Left lung (tissue), 14 donors: ENCODE measurements at places on chromosomes 12 and 14. TPM values are rescaled to one million over a fixed set of nuclear protein-coding genes. Genes with fewer than 3 reads are reported as not detected.

Gene SIRT4
- 3.3 TPM for polyA plus RNA-seq

Gene KRT2
- polyA plus RNA-seq: not detected

Gene TDRD9
- 1.6 TPM for polyA plus RNA-seq

Gene KRT72
- 0.27 TPM for polyA plus RNA-seq

Gene CIROP
- polyA plus RNA-seq: not detected

Gene NGDN
- 62.4 TPM for polyA plus RNA-seq

Gene PGF
- 12.3 TPM for polyA plus RNA-seq

Gene ZDHHC22
- 0.04 TPM for polyA plus RNA-seq

Gene AMN
- 0.98 TPM for polyA plus RNA-seq

- no peaks in the 10 kb centered on the region for H3K36me3 ChIP-seq
- H3K4me1 ChIP-seq: no peaks in the 10 kb centered on the region
- no peaks in the 10 kb centered on the region for H3K27me3 ChIP-seq
- no peak overlapping the region for H3K27ac ChIP-seq
- no peak overlapping the region for H3K4me3 ChIP-seq
- no peak for DNase-seq
Observed at GRCh38 chr14:106141242-106142220, 615.1 kb downstream of the TMEM121 start.

GRCh38 chr12:52487211-52487610 is 5.8 kb downstream of the KRT6A start:
- no peak for DNase-seq
- H3K27ac ChIP-seq: no peak overlapping the region
- no peaks in the 10 kb centered on the region for H3K4me1 ChIP-seq
- peaks cover 4% of the 10 kb centered on the region for H3K27me3 ChIP-seq
- no peak overlapping the region for H3K4me3 ChIP-seq

GRCh38 chr12:62859321-62859737 is 75.6 kb downstream of the PPM1H start:
- H3K27me3 ChIP-seq: no peaks in the 10 kb centered on the region
- no peaks in the 10 kb centered on the region for H3K4me1 ChIP-seq
- H3K36me3 ChIP-seq: no peaks in the 10 kb centered on the region
- no peak overlapping the region for H3K27ac ChIP-seq

- no peak for DNase-seq
- H3K4me3 ChIP-seq: no peak overlapping the region
- H3K4me1 ChIP-seq: no peaks in the 10 kb centered on the region
- no peak overlapping the region for H3K27ac ChIP-seq
Observed at GRCh38 chr14:76696791-76697190, 64.5 kb upstream of the VASH1 start.

GRCh38 chr14:23069413-23069806 is 12.1 kb upstream of the CDH24 start:
- H3K27ac ChIP-seq: peak overlapping the region; percentile 48
- H3K36me3 ChIP-seq: no peaks in the 10 kb centered on the region
- peaks cover 48% of the 10 kb centered on the region for H3K4me1 ChIP-seq
- no peaks in the 10 kb centered on the region for H3K27me3 ChIP-seq

- H3K4me1 ChIP-seq: peaks cover 15% of the 10 kb centered on the region
- no peaks in the 10 kb centered on the region for H3K36me3 ChIP-seq
- peaks cover 19% of the 10 kb centered on the region for H3K27me3 ChIP-seq
- no peak for DNase-seq
- no peak overlapping the region for H3K27ac ChIP-seq
Observed at GRCh38 chr14:104143521-104144452, 5.4 kb downstream of the KIF26A start.

DNA sequence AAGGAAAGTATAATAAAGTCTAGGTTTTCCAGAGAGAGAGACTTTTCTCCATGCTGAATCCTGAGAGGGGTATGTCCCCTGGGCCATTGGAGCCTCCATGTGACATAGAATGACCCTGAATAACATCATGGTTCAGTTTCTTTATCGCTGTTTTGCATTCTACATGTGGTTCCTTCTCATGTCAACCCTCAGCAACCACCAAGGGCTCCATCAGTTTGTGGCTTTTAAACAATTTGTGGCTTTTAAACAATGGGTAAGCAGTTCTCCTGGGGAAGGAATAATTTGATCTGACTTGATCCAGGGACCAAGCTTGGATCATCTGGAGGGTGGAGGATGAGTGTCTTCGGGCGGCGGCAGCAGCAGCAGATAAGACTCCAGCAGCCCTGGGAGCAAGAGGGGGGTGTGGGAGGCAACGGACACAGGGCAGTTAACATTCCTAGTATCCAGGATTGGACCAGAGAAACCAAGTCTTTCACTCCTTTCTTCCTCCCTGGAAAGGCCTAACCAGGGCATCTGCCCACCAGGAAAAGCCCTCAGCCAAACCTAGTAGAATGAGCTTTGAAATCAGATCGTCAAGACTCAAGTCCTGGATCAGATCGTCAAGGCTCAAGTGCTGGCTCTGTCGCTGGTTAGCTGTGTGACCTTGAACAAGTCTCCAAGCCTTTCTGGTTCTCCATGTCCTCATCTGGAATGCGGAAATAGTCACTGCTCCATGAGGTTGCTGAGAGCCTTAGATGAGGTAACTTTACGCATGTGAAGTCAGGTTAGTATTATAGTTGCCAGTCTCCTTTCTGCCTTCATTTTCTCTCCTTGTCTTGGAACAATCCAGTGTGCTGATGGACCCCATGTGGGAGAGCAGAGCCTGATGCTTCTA is 27.8 kb upstream of the FAM222A start:
- no peaks in the 10 kb centered on the region for H3K27me3 ChIP-seq
- DNase-seq: no peak
- H3K4me3 ChIP-seq: no peak overlapping the region
- no peaks in the 10 kb centered on the region for H3K4me1 ChIP-seq
- H3K27ac ChIP-seq: no peak overlapping the region

GRCh38 chr12:40238266-40238902 is 13.6 kb downstream of the LRRK2 start:
- peaks cover 72% of the 10 kb centered on the region for H3K36me3 ChIP-seq
- no peak for DNase-seq
- peak overlapping the region; percentile 10 for H3K27ac ChIP-seq
- H3K4me1 ChIP-seq: peaks cover 11% of the 10 kb centered on the region
- no peaks in the 10 kb centered on the region for H3K27me3 ChIP-seq

- H3K4me1 ChIP-seq: no peaks in the 10 kb centered on the region
- no peaks in the 10 kb centered on the region for H3K36me3 ChIP-seq
- H3K27ac ChIP-seq: no peak overlapping the region
- H3K27me3 ChIP-seq: no peaks in the 10 kb centered on the region
- no peak overlapping the region for H3K4me3 ChIP-seq
Observed at GRCh38 chr12:106022568-106023012, 116.2 kb downstream of the NUAK1 start.

- no peak overlapping the region for H3K4me3 ChIP-seq
- no peak overlapping the region for H3K27ac ChIP-seq
- peak; percentile 55 for DNase-seq
- H3K36me3 ChIP-seq: no peaks in the 10 kb centered on the region
Observed at GRCh38 chr12:90243211-90243610, 534.6 kb upstream of the ATP2B1 start.

GRCh38 chr14:51084962-51085361 is 9.9 kb downstream of the TRIM9 start:
- no peaks in the 10 kb centered on the region for H3K36me3 ChIP-seq
- H3K27ac ChIP-seq: no peak overlapping the region
- no peaks in the 10 kb centered on the region for H3K4me1 ChIP-seq
- no peak overlapping the region for H3K4me3 ChIP-seq

- no peak overlapping the region for H3K4me3 ChIP-seq
- H3K27me3 ChIP-seq: no peaks in the 10 kb centered on the region
- H3K36me3 ChIP-seq: peaks cover 44% of the 10 kb centered on the region
- H3K27ac ChIP-seq: no peak overlapping the region
- DNase-seq: no peak
Observed at GRCh38 chr14:99413172-99413571, 67.5 kb downstream of the SETD3 start.

GRCh38 chr12:102349079-102349478 is 131.3 kb downstream of the IGF1 start:
- H3K4me1 ChIP-seq: no peaks in the 10 kb centered on the region
- H3K4me3 ChIP-seq: no peak overlapping the region
- DNase-seq: no peak
- H3K36me3 ChIP-seq: no peaks in the 10 kb centered on the region
- no peaks in the 10 kb centered on the region for H3K27me3 ChIP-seq

DNA sequence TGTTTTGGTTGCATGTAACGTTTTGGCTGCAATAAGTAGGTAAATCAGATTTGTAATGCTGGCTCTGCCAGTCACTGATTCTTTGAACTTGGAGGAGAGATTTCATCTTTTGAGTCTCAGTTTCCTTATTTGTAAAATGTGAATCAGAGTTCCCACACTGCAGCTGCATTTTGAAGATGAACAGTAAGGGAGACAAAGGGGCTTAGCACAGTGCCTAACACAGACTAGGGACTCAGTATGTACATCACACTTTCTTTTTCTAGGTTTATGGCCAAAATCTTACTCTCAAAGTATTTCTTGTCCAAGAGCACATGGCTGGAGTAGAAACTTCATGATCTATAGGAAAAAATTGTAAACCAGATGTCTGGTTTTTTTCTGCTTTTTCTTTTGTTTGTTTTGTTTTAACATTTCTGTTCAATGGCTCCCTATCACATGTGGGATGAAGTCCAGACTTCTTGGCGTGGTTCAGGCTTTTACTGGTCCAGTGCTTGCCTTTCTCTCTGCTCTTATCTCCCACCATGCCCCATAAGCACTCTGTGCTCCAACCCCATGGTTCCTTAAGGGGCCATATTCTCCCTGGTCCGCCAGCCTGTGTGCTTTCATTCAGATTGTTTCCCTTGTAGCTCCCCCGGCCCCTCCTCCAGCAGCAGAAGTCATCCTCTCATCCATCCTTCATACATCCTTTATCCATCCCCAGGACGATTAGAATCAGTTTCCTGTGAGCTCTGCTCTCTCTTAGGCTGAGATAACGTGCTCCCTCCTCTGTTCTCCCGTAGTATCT is 58.0 kb downstream of the SYNE2 start:
- H3K36me3 ChIP-seq: no peaks in the 10 kb centered on the region
- DNase-seq: no peak
- H3K27me3 ChIP-seq: peaks cover 54% of the 10 kb centered on the region
- no peak overlapping the region for H3K27ac ChIP-seq

GRCh38 chr14:53452005-53452673 is 299.0 kb upstream of the DDHD1 start:
- no peak overlapping the region for H3K4me3 ChIP-seq
- no peaks in the 10 kb centered on the region for H3K4me1 ChIP-seq
- no peaks in the 10 kb centered on the region for H3K36me3 ChIP-seq
- H3K27me3 ChIP-seq: no peaks in the 10 kb centered on the region

DNA sequence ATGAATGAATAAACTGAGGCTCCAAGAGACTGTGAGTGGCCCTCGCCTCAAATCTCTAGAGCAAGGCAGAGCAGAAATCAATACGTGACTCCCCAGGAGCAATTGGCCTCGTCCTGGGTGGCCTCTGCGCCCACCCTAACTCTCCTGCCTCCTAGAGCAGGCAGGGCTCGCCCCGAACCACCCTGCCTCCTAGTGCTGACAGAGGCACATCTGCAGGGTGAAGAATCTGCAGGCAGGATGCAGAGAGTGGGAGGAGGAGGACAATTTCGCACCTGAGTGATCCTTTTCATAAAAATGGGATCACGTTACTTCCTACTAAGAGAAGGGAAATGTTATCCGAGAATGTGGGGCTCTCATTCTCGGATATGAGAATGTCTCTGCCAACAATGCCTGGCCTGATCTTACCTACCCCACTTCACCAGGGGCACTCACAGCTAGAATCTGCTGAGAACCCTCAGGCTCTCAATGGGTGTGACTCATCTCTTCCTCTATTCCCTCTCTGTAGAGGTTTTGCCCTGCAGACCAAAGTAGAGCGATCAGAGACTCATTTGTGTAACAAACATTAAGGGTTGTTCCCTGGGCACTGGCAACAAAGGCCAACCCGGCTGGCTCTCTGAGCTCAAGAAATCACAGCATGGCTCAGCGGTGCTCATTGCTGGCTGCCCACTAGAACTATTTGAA is 61.7 kb upstream of the BCL2L14 start:
- no peaks in the 10 kb centered on the region for H3K36me3 ChIP-seq
- no peak for DNase-seq
- H3K4me3 ChIP-seq: no peak overlapping the region
- no peaks in the 10 kb centered on the region for H3K27me3 ChIP-seq
- peak overlapping the region; percentile 10 for H3K27ac ChIP-seq

- H3K36me3 ChIP-seq: no peaks in the 10 kb centered on the region
- no peak overlapping the region for H3K27ac ChIP-seq
- H3K4me3 ChIP-seq: no peak overlapping the region
- DNase-seq: no peak
- no peaks in the 10 kb centered on the region for H3K4me1 ChIP-seq
Observed at GRCh38 chr12:29104516-29104915, 44.6 kb upstream of the FAR2 start.

- DNase-seq: no peak
- H3K4me1 ChIP-seq: no peaks in the 10 kb centered on the region
- no peaks in the 10 kb centered on the region for H3K27me3 ChIP-seq
- no peak overlapping the region for H3K4me3 ChIP-seq
- no peaks in the 10 kb centered on the region for H3K36me3 ChIP-seq
- H3K27ac ChIP-seq: no peak overlapping the region
Observed at GRCh38 chr12:68481181-68481941, 129.3 kb upstream of the RAP1B start.

DNA sequence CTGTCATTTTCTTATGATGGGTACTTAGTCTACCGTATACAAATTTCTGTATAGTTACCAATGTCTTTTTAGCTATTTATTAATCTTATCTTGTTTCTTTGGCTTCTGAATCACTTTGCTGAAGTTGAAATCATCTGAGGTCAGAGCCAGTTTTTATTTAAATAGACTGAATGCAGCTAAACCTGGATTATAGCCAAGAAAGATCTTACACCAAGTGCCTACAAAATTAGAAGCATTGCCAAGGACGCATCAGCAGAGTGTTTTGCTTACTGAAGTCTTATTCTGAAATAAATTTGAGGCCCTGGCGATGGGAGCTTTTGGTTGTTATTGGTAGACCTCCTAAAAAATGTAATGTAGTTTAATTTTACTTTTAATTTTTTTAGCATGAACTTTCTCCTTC is 128.2 kb downstream of the RGS6 start:
- no peaks in the 10 kb centered on the region for H3K4me1 ChIP-seq
- H3K27ac ChIP-seq: no peak overlapping the region
- no peak for DNase-seq
- H3K27me3 ChIP-seq: no peaks in the 10 kb centered on the region

DNA sequence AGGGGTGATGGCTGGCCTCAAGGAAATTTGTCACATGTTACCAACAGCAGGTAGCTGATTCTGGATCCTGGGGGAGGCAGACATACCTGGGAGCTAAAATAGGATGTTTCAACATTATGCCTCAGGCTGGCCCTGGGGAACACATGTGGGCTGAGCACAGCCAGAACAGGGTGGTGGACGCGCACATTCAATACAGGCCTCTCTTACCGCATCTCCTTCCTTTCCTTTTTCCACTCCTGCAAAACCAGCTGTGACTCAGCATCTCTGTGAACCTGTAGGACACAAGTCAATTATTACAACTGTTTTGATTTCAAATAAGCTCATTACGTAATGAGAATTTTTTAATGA is 61.0 kb downstream of the NT5DC3 start:
- H3K4me3 ChIP-seq: no peak overlapping the region
- H3K27ac ChIP-seq: no peak overlapping the region
- H3K36me3 ChIP-seq: no peaks in the 10 kb centered on the region

DNA sequence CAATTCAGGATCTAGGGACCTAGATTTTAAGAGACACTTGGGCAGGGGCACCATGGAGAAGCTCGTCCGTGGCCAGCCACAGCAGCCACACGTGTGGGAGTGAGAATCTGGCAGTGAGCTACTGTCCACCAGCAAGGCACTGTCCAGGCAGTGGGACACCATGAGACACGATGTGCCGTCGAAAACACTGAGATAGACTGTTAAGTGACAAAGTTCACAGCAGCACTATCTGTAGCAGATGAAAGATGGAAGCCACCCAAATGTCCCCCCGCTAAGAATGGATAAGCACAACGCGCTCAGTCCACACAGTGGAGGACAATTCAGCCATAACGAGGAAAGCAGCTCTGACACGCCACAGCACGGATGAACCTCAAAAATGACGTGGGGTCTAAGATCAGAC is 19.7 kb downstream of the RILPL1 start:
- no peaks in the 10 kb centered on the region for H3K36me3 ChIP-seq
- peak overlapping the region; percentile 59 for H3K27ac ChIP-seq
- H3K4me3 ChIP-seq: no peak overlapping the region
